MG63 (cell line): ENCODE measurements at places on chromosomes 3 and 15. TPM values are rescaled to one million over a fixed set of nuclear protein-coding genes. Genes with fewer than 3 reads are reported as not detected.

- DNase-seq = no peak
These were observed 2.9 kb upstream of the ANP32A start for GRCh38 chr15:68823561-68823960.

LPP gene
- 7.9 and 14.2 TPM in 2 replicates for total RNA-seq

GRCh38 chr3:40502034-40502433, 3.8 kb upstream of the ZNF620 start:
- DNase-seq = no peak

SLC12A1 gene
- not detected in 2 replicates for total RNA-seq

GRCh38 chr3:171615281-171615680, 155.1 kb upstream of the TNIK start:
- no peak for DNase-seq

RPL22L1 gene
- total RNA-seq = 249 and 594 TPM in 2 replicates
